ENCODE measurements at places on chromosomes 5 and 9.

GRCh38 chr5:87421307-87421706, 8.6 kb upstream of the CCNH start:
- DNase-seq = no peak

DNA sequence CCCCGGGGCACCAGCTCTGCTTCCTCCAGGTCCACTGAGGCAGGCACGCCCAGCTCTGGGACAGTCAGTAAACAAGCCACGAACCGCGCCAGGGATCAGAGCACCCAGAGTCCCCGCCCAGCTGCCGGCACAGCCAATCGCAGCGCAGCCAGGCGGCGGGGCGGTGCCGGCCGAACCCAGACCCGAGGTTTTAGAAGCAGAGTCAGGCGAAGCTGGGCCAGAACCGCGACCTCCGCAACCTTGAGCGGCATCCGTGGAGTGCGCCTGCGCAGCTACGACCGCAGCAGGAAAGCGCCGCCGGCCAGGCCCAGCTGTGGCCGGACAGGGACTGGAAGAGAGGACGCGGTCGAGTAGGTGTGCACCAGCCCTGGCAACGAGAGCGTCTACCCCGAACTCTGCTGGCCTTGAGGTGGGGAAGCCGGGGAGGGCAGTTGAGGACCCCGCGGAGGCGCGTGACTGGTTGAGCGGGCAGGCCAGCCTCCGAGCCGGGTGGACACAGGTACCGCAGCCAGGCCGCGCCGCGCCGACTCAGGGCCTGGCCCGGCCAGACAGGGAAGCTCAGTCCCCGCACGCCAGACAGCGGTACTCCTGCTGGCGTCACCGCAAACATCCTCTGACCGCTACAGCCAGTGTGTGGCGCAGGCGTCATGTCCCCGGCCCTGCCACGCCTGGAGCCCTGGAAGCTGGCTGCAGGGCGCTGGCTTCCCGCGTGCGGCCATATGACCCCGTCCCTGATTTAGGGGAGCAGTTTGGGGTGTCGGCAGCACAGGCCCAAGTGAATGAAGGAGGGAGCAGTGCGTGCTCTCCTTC, at the start of gene CTSL:
Gene CTSL (plus strand): TSS at position 220 of the 810 bp plus-strand sequence. CDS start 1,485 bp downstream, outside the sequence.
- peak; percentile 68 for DNase-seq

DNA sequence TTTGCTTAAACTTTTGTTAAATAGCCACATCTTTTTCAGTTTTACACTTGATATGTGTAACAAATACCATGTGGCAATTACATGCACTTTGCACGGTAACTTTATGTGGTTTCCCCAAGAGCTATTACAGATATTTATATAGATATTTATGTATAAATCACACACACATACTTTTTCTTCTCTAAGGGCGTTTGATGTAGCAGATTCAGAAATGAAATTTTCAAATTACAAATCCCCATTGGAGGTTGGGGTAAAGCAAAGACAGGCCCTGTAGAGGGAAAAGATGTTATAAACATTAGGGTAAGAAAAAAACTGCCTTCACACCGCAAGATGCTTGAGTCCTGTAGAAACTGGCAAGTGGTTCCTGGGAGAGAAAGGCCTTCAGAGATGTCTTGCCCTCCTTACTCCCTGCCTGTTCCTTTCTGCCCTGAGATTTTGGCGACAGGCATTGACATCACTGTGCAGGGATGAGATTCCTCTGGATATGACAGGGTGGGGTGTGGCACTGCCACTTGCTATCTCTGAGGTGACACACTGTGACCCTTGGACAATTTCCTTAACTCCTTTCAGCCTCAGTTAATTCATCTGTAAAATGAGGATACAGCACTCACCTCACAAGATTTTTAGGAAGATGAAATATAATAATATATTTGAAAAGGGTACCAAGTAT, 177.9 kb upstream of the TUT7 start:
- DNase-seq = no peak

DNA sequence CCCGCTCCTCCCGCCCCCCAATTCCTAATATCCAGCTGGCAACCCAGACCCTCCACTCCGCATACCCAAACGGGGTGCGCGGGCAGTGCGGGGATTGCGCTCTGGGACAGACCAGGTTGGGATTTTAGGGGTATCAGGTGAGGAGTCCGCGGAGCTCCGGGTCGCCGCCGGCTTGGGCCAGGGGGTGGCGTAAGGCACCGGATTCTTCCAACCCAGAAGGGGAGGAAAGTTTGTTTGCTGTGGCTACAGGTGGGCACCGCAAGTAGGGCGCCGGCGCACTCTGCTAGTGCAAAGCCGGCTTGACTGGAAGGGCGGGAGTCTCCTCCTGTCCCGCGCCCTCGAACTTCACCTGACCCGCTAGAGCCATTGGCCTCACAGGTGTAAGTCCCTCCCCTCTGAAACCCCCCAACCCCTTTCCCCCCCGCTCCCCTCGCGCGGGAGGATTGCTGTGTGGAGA, 709 bp downstream of the IQGAP2 start:
- DNase-seq = peak; percentile 60

DNA sequence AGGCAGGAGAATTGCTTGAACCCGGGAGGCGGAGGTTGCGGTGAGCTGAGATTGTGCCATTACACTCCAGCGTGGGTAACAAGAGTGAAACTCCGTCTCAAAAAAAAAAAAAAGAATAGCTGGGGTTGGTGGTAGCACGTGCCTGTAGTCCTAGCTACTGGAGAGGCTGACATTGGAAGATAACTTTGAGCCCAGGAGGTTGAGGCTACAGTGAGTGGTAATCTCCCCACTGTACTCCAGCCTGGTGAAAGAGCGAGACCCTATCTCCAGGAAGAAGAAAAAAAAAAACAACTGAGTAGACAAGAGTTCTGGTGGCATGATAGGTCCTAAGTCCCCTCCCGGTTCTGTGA, 26.3 kb downstream of the GOLGA2 start:
- DNase-seq = no peak

- DNase-seq = no peak
Observed at GRCh38 chr5:145941448-145942130, 5.2 kb downstream of the SH3RF2 start.

GRCh38 chr5:105885266-105885665, 1785.5 kb downstream of the EFNA5 start:
- no peak for DNase-seq

- DNase-seq = no peak
Observed at GRCh38 chr5:3899093-3899492, 303.5 kb downstream of the IRX1 start.

DNA sequence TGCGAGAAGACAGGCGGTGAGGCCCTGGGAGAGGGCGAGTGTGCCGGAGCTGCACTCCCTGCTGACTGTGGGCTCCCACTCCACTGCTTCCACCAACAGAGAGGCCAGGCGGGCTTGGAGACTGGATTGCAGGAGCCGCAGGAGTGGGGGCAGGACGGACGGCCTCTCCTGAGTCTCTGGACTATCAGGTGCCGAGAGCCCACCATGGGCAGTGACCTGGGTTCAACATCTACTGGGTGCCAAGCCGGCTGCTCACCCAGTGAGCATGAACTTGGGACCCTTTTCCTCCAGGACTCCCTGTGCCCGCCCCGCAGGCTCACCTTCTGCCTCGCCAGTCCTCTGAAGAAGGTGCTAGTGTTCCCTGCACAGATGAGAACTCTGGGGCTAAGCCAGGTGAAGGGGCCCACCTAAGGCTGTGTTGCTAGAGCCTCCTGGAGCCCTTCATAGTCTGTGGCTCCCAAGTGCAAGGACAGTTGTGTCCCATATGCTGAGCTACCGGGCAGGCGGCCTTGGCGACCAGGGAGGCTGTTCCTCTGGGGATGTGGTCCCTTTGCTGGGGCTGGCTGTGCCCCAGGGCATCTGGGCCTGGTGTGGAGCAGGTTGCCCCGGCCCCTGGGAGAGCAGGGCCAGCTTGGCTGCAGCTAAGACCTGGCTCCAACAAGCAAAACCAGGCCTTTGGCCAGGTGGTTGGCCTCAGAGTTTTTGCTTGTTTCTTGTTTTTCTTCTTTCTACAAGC, 77.7 kb upstream of the PHYKPL start:
- DNase-seq = no peak

DNA sequence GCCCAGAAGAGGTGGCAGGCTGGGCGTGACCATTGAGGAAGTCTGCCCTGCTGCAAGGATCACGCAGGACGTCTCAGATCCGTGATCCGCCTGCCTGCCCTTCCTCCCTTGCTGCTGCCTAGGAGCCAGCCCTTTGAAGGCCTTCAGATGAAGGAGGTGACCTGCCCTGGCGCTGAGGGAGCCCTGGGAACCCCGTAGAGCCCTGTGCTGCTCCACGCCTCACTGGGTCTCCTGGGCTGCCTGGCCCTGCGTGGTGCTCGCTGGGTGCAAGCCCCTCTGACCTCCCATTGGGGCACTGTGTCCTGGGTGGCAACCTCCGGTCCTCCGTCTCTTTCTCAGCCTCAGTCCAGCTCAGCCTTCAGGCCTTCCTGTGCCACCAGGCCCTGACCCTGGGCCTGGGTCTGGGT, 295.3 kb upstream of the IRX4 start:
- no peak for DNase-seq

DNA sequence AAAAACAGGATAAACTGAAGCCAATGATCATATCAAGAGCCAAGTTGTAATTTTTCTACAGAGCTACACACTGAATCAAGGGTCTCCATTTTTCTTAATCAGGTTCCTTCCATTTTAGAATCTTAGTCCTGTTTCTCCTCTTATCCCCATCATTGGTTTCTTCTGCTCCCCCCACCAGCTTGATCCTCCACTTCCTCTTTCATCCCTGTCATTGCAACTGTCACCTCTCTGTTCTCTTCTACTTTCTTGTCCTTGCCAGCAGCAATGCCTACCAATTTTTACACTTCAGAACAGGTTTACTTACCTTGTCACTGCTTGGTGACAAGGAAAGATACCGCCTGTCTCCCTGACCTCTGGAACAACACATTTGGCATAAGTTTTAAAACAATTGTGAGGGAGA, 97.3 kb downstream of the CFAP90 start:
- no peak for DNase-seq

DNA sequence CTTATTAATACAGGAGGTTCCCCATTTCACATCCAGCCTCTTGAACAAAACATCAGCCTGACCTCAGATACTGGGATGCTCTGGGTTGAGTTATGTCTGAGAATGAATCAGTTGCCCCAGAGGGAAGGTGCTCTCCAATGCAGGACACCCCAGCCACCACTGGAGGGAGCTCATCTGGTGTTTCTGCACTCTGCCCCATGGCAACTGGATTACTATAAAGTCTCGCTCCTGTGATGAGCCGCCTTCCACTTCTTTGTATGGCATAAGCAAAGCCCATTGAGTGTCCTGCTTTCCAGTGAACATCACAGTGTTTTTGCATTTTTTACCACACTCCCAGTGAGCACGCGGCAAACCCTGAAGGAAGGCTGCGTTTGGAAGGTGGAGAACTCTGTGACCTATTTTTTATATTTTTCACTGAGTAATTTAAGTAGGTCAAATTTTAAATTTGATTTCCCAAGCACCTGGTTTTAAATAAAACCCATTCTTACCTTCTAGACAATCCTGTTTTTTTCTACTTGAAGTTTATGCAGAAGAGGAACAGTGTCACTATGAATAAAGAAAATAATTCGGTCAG, 176.9 kb upstream of the WWC1 start:
- peak; percentile 16 for DNase-seq

- DNase-seq = no peak
Observed at GRCh38 chr9:135224286-135224877, 136.9 kb downstream of the OLFM1 start.

- no peak for DNase-seq
Observed at GRCh38 chr9:77679088-77679487, 31.0 kb upstream of the GNA14 start.

- DNase-seq = no peak
Observed at GRCh38 chr9:112051812-112052211, 123.3 kb downstream of the SUSD1 start.

DNA sequence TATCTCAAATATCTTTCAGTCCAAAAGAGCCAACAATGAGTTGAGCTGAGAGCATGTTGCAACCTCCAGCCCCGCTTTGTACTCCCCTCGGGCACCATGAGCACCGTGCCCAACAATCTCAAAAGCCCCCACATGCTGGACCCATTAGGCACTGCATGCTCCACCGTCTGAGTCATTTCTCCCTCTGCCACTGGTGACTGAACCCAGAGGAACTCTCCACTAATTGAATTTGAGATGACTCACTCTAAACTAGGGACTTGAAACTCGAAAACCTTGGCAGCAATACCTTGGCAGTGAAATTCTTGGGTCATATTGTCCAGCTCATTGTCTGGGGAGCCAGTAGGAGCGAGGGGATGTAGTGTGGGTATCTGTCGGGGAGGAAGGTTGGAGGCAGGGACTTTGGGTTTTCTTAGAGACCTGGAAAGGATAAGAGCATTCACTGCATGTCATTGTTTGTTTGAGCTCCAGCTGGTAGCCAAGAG, 49.9 kb upstream of the SLIT3 start:
- no peak for DNase-seq

- no peak for DNase-seq
Observed at GRCh38 chr9:6459718-6460117, 46.7 kb downstream of the UHRF2 start.

GRCh38 chr5:75601567-75601966, 9.7 kb upstream of the ANKDD1B start:
- no peak for DNase-seq

- no peak for DNase-seq
Observed at GRCh38 chr9:105114318-105114717, 130.1 kb upstream of the SLC44A1 start.

DNA sequence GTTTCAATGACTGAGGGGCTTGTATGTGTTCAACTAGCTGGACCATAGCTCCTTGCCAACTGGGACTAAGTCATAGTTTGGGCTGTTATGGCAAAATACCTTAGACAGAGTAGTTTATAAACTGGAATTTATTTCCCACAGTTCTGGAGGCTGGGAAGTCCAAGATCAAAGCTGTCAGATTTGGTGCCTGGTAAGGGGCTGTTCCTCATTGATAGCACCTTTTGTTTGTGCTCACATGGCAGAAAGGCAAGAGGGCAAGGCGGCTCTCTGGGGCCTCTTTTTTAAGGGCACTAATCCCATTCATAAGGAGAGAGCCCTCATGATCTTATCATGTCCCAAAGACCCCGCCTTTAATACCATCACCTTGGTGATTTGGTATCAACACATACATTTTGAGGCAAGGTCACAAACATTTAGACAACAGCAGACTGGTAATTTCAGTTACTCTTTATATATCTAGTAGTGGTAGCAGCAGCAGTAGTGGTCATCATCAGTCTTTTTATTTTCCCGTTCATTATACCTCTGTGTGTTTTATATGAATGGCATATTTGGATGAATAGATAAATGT, 477.0 kb downstream of the CCDC171 start:
- DNase-seq = no peak

GRCh38 chr9:125329978-125330377, 68.4 kb downstream of the GAPVD1 start:
- DNase-seq = no peak

Measured in stimulated activated CD4-positive, alpha-beta T cell treated with anti-CD3 and anti-CD28 coated beads, Interleukin-4, amount 100 ng/mL, for 1 hour (primary cell).